Tibial artery (tissue), 4 donors: ENCODE measurements at places on chromosomes 4 and X.

DNA sequence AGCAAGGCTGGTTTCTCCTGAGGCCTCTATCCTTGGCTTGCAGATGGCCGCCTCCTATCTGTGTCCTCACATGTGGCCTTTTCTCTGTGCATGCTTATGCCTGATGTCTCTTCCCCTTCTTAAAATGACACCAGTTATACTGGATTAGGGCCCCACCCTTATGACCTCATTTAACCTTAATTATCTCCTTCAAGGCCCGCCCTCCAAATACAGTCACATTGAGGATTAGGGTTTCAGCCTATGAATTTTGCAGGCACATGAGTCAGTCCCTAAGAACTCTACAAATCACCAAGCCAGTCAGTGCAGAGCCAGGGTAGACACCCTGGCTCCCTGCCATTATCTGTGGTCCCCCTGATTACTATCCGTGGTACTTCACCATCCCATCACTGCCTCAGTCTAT is 51.6 kb downstream of the MAML3 start:
- no peak for DNase-seq

DNA sequence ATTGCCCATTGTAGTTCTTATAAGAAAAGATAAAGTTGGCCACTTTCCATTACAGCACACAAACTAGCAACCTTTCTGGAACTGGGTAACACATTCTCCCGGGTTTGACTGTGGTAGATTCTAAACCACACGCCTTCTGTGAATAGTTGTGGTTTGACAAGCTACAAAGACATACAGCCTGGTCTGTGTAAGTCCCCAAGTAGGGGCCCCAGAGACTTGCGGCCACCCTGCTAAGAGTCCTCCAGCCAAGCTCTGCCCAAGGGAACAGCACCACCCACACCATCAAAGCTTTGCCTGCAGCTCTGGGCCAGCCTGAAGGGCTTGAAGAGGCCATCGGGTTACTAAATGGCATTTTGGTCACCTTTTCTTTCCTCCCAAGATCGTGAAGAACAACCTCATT is 203.4 kb downstream of the MAML3 start:
- DNase-seq = no peak

- DNase-seq = no peak
These were observed 132.7 kb downstream of the ARHGAP24 start for GRCh38 chr4:85607624-85608023.

GRCh38 chr4:178937130-178937529 is 1494.9 kb upstream of the AGA start:
- DNase-seq = no peak

- no peak for DNase-seq
These were observed 222.1 kb downstream of the LDB2 start for GRCh38 chr4:16676230-16676770.

DNA sequence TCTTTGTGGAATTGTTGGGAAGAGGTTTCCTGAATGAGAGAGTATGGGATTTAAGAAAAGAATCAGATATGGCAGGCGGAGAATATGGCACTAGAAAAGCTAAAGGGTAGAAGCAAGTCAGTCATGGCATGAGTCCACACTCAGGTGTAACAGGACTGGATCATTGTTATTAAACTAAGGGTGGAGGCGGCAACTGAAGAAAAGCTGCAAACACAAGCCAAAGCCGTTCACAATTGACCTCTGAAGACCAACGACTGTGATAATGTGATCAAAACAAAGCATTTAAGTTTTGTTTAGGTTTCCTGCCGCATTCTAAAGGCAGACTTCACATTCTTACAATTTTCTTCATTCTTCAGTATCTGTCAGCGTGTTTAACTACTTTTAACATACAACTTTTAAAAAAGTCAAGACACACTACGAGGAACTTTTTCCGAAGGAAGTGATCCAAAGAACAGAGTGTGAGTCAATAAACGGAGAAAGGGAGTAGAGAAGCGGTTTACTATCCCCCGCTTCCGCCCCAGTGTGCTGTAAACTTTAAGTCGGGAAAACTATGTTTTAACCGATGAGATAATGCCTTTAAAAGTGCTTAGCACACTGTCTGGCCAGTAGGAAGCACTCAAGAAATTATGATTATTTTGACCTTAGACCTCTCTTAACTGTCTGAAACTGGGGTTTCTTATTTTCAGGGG is 909 bp upstream of the SLAIN2 start:
- DNase-seq = no peak
